Fibroblast of upper back skin (primary cell): ENCODE measurements at places on chromosomes 3 and 15.

- DNase-seq: no peak
These were observed 184.9 kb downstream of the SV2B start for GRCh38 chr15:91284758-91285466.

DNA sequence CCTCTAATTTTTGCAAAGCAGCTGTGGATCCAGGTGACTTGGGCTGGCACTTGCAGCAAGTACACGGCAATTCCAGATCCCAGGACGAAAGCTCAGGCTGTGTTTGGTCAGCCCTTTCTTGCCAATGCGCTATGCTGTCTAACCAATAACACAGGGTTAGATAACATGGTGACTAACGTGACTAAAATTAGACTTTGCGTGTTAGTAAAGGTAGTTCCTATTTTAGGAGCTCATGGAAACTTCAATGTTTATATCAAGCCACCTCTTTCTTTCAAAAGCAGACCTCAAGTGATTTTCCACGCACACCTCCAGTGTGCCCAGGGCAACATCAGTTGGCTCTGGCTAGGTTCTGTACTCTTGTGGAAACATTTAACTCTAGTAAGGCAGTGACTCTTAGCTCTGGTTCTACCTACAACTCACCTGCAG, 32.5 kb downstream of the CDCP1 start:
- no peak for DNase-seq

- DNase-seq: no peak
These were observed at the start of gene BHLHE40 for GRCh38 chr3:4979428-4980228. Gene BHLHE40, plus strand, starts transcription at chr3:4979437. Its CDS starts 282 bp downstream, at chr3:4979719.

DNA sequence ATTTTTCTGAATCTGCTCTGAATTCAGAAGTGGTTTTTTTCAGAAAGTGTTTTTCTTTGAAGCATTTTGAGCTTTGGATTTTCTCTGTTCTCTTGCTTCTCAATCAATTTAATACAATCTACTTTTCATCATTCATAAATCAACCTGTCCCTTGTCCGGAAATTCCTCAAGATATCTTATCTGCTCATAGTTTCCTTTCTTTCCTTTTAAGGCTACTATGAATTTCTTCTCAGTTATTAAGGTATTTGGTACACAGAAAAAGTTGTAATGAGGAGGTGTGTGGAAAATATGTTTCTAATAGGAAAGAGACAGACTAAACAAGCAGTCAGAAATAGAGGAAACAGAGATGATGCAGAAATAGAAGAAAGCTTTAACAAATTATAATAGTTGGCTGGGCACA, 14.4 kb downstream of the CGGBP1 start:
- peak; percentile 17 for DNase-seq

DNA sequence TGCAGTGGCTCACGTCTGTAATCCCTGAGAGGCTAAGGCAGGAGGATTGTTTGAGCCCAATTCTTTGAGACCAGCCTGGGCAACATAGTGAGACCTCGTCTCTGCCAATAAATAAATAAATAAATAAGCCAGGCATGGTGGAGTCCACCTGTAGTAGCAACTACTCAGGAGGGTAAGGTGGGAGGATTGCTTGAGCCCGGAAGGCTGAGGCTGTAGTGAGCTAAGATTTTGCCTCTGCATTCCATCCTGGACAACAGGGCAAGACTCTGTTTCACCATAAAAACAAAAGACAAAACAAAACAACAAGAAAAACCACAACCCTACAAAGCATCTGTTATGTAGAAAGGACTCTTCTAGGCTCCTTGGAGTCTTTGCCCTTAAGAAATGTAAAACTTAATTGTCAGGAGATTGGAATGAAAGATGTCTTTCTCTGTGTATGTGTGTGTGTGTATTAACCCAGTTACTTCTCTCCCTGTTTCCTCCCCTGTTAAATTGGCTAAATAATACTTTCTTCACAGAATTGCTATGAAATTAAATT, 9.5 kb downstream of the NECTIN3 start:
- peak; percentile 39 for DNase-seq

- peak; percentile 6 for DNase-seq
These were observed 166.2 kb downstream of the CHDH start for GRCh38 chr3:53680028-53680427.

GRCh38 chr3:77562089-77562488, 522.2 kb downstream of the ROBO2 start:
- no peak for DNase-seq

GRCh38 chr15:60371175-60372051, 26.4 kb downstream of the ANXA2 start:
- DNase-seq: peak; percentile 100

DNA sequence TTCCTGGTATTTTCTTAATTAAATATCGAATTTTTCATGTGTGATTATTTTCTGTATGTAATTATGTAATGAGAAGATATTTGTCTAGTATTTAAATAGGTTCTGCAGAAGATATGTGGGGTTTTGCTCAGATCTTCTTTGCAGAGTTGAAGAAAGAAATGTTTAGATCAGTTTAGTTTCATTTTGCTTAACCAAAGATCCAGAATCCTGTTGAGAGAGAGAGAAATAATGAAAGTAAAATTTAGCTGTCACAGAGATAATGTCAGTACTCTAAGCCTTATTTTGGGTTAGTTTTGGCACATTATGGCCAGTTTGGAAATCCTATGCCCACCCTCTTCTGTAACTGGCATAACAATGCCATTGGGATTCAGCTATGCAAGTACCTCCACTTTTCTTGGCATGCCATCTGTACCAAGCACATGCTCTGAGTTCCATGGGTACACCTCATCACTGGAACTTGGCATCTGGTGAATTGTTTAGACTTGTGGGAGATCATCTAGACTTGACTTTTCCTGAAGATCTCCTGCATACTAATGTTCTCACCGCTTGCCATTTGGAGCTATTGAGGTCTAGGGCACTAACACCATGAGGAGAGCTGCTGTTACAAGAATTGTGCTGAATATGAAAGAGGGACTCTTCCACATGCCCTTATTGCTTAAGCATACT, 30.9 kb downstream of the PLSCR1 start:
- no peak for DNase-seq

- no peak for DNase-seq
These were observed 48.6 kb downstream of the GAP43 start for GRCh38 chr3:115671761-115672455.

DNA sequence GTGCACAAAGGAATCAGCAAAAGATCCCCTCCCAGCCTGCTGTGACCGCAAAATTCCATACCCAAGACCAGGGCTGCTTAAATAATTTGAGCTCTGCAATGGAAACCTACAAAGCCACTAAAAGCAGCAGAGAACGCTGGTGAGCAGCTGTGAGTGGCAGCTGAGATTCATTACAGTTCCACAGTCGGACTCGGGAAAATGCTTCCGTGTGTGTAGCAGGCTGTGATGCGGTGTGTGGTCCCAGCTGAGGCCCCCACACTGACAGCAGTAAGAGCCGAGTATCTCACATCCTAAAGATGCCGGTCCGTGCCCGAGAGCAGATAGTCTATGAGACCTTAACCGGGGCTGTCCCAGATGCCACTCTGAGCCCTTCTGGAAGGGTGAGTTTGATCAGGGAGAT, 37.4 kb downstream of the TM2D3 start:
- peak; percentile 24 for DNase-seq

DNA sequence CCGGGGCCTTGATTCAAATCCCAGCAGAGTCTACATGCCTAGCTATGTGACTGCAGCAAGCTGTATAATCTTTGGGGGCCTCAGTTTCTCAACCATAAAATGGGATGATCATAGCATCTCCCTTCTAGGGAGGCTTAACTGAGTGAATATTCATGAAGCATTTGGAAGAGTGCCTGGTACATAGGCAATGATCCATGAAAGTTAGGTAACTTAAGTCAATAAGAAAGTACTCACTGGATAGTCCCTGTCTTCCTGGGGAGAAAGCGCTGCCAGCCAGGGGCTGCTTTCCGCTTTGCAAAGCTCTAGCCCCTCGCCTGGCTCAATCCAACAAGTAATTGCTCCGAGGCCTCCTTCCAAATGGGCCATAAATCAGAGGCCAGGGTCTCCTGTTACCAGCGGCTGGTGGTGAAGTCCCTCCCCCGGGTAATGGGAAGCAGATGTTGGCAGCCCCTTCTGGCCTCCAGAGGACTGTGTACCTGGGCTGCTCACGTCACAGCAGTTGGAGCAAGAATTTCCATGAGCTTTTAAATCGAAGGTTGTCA, 521.9 kb upstream of the PROK2 start:
- peak; percentile 90 for DNase-seq

DNA sequence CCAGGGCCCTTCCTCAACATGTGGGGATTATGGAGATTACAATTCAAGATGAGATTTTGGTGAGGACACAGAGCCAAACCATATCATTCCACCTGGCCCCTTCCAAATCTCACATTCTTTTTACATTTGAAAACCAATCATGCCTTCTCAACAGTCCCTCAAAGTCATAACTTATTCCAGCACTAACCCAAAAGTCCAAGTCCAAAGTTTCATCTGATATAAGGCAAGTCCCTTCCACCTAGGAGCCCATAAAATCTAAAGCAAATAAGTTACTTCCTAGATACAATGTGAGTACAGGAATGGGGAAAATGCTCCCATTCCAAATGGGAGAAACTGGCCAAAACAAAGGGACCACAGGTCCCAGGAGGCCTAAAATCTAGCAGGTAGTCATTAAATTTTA, 309.5 kb upstream of the SLITRK3 start:
- DNase-seq: no peak

GRCh38 chr3:71984843-71985613, 200.1 kb upstream of the PROK2 start:
- no peak for DNase-seq

DNA sequence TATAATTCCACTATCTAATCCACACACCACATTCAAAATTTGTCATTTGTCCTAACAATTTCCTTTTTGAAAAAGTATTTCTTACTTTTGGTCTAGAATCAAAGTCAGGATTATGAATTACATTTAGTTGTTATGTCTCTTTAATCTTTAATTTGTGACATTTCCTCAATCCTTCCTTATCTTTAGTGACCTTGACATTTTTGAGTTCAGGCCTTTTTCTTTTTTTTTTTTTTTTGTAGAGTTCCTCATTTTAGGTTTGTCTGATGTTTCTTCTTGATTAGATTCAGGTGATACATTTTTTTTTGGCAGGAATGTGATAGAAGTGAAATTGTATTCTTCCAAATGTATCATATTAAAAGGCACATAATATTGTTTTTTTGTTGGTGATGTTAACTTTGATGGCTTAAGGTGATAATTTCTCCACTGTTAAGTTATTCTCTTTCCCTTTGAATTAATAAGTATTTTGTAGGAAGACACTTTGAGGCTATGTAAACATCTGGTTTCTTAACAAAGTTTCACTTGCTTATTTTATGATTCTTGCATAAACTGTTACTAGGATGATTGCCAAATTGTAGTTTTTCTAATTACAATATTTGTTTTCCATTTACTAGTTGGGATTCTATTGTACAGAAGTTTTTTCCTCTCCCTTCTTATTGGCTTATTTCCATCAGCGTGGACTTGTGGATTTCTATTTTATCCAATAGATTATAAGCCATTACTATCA, 16.3 kb downstream of the SLC35G2 start:
- no peak for DNase-seq

DNA sequence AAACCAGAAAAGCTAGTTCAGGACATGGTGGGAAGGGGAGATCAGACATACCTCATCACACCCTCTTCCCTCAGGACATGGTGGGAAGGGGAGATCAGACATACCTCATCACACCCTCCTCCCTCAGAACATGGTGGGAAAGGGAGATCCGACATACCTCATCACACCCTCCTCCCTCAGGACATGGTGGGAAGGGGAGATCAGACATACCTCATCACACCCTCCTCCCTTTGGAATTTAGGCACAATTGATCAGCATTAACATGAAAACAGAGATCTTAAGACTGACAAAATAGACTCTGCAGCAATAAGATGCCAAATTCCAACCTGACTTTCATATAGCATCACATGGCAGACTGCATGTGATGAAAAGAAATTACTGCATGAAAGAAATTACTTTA, 412.7 kb upstream of the ZNF717 start:
- no peak for DNase-seq

DNA sequence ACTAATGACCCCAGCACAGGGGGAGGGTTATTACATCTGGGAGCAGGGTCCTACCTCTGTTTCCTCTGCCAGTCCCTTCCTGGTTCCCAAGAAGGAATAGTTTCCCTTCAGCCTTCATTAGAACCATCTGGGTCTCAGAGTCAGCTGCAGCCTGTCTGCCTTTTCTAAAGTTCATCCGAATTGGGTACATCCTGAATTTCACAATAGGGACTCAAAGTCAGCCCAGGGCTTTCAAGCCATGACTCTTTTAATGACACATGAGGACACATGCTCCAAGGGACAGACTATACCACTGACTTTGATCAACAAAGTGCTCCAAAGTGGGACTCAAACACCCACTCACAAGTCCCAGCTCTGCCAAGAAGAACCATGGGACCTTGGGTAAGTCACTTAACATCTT, 12.7 kb upstream of the CRABP1 start:
- DNase-seq: no peak

- DNase-seq: peak; percentile 54
These were observed 59.1 kb downstream of the CORO2B start for GRCh38 chr15:68637767-68638404.

DNA sequence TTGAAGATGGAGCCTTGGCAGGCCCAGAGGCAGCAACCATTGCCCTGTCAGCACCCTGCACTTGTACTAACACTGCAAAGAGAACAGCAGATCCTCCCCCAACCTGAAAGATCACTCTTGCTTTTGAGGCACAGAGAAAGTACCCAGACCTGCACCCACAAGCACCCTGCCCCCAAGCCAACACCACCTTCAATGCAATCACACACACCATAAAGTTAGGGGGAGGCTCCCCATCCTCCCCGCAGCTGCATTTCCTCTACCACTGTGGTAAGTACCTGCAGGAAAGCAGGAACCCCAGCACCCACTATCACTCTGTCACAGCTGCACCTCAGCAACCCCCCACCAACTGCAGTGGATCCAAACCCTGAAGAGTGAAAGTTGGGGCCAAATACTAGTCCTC, 12.0 kb downstream of the OR5K3 start:
- DNase-seq: no peak
